Activated CD4-positive, CD25-positive, alpha-beta regulatory T cell treated with anti-CD3 and anti-CD28 coated beads, Interleukin-2, amount 50 U/mL, for 24 hours (primary cell): ENCODE measurements at places on chromosomes 5 and 9.

DNA sequence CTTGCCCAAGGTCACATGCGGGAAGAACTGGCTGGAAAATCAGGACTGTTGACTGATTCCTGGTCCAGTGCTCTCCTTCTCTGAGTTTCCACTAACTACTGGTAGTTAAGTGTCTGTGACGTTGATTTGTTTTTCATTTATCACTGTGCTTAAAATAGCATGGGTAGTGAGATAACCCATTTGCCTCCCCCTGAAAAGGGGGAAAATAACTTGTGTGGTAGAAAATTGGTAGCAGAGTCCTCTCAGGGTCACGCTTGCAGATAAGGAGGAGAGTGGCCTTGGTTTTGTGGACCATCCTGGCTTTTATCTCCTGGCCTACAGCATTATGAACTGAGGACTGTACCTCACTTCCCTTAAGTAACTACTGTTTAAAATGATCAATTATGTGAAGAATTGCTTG, 10.9 kb downstream of the FUBP3 start:
- no peak for ATAC-seq

GRCh38 chr5:157269165-157269671, 3.3 kb downstream of the CYFIP2 start:
- ATAC-seq: no peak

- no peak for ATAC-seq
Observed at GRCh38 chr5:61801174-61801573, 469.1 kb downstream of the ZSWIM6 start.

- ATAC-seq: no peak
Observed at GRCh38 chr5:122341087-122341486, 29.1 kb downstream of the SNCAIP start.

- no peak for ATAC-seq
Observed at GRCh38 chr5:78537821-78538220, 110.8 kb downstream of the LHFPL2 start.

DNA sequence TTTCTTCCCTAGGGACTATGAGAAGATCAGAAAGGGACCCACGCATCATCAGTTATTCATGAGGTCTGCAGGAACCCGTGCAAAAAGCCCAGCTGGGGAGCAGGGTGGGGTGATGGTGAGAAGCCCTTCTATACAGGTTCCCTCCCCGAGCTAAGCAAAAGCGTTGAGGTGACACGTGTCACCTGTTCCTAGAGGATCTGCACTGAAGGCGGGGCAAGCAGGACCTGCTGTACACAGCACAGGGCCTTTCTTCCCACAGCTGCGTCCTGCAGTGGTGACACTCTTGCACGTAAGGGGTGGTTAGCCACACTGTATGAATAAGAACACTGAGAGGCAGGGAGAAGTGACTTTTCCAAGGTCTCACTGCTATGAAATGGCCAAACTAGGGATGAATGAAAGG, 37.2 kb upstream of the SH3PXD2B start:
- ATAC-seq: no peak

DNA sequence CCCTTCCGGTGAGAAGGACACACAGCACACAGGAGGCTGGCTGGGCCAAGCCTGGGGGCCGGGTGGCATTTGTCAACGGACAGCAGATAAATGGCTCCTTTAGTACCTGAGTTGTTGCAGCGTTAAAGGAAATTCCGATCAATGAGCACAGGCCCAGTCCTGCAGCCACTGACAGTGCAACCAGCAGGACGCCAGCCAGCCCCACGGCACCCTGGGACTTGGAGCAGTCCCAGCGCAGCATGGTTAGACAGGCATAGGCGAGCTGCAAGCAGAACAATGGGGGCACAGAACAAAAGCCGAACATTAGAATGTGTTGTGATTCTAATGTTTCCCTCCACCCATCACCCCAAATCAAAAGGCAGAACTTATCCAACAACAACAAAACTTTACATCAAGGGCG, 39.3 kb downstream of the PTCH1 start:
- no peak for ATAC-seq

GRCh38 chr9:14633148-14633547, 60.1 kb downstream of the ZDHHC21 start:
- ATAC-seq: no peak

GRCh38 chr5:180172447-180173197, 36.4 kb downstream of the RASGEF1C start:
- no peak for ATAC-seq

- no peak for ATAC-seq
Observed at GRCh38 chr9:89659891-89660685, 55.3 kb downstream of the GADD45G start.

- ATAC-seq: no peak
Observed at GRCh38 chr9:113454914-113455761, 8.4 kb upstream of the RGS3 start.

DNA sequence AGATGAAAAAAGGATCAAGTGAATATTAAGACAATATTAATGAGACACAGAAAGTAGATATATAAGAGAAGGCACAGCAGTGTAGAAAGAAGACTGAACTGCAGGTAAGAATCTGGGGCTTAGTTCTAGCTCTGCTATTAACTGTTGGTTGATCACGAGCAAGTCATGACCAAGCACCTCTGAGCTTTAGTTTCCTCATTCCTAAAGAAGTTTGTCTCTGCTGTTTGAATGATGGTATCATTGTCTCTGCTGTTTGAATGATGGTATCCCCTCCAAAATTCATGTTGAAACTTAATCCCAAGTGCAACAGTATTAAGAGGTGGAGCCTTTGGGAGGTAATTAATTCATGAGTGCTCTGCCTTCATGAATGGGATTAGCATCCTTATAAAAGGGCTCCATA, 2.5 kb upstream of the NME5 start:
- ATAC-seq: no peak

- no peak for ATAC-seq
Observed at GRCh38 chr5:52893105-52893504, 96.0 kb upstream of the ITGA2 start.

DNA sequence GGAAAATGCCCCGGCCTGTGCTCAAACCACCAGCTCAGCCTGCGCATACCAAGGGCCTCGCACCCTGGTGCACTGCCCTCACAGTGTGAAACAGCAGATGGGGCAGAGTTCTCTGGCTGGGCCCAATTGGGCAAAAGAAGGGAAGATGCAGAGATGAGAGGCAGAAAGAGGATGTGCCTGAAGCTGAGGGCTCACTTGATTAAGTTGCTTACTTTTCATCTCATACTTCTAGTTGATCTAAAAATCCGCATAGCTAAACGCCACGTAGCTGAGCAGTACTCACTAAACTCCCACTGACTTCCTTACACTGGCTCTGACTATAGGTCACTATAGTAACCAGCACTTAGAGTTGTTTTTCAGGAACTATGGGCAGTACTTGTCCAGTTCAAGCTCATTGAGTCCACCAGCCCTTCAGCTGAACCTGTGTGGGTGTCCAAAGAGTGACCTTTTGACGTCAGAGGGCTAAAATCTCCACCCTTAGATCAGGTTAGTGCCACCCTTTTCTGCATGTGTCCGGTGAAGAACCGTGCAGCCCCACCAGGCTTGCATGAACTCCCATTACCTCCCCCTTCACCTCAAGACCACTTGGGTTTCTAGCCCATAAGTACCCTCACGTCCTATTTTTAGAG, 215.2 kb downstream of the AUH start:
- no peak for ATAC-seq

DNA sequence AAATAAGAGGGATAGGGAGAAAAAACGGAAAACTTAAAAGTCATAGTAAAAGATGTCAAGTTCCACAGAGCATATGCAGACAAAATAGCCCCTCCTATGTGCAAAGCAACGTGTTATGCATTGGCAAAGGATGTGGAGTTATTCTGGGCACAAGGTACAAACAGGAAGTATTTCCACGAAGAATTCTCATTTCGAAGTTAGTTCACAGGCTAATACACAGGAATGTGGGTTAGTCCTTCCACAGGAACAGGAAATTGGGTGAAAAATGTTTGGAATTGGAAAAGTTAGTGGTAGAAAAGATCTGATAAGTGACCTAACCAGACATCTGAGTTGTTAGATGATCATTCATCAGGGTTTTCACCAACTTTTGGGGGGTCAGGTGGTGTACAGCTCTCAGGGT, 326.6 kb downstream of the EBF1 start:
- ATAC-seq: no peak
